ENCODE measurements at places on chromosomes 4 and X.

DNA sequence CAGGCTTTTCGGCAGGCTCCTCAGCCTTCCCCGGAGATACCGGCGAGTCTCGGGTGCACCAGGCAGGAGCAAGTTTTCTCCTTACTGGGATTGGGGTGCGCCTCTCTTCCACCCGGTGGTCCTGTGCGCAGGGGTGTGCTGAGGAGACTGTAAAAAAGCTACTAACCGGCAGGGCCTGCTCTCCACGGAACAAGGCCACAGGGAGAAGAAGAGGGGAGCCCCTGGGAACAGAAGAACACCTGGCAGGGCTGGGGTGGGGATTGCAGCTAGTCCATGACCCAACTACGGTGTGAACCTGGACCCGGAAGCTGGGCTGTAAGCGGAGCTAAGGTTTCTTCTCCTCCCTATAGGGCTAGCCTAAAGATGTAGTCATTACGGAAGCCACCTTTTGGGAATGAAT lies 17.7 kb upstream of the ZIC3 start:
- no peak for DNase-seq

DNA sequence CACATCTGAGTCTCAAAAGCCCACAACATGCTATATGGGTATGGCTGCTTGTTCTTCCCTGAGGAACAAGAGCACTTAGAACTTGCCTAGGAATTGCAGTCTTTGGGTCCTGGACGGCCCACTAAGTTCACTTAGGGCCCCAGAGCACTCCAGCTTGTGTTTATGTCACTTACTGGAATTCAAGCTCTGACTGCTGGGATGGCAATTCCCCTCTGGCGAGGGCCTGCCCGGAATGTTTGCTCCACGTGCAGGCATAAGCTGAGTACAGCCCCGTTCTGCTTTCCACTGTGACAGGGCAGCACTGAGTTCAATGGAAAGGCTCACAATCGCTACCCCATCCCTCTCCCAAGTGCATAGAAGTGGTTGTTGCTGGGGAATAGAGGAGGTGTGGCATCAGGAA lies 25.9 kb upstream of the RASSF6 start:
- DNase-seq: no peak

DNA sequence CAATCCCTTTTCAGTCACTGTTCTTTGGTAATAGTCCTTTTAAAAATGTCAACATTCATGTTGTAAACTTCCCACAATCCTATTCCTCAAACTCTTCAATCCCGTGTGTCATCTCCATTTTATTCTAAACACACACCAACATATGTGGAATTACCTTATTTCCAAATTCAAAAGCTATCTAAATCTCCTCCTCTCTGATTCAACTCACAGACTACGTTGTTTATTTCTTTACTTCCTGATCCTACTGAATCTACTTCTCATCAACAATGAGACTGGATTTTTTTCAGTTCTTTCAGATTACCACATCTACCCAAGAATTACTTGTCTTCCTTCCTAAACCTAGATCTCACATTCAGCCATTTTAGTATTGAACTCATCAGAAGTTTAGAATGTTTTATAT lies 188.2 kb downstream of the GABRB1 start:
- no peak for DNase-seq

- no peak for DNase-seq
These were observed 2.4 kb downstream of the PDLIM3 start for GRCh38 chr4:185532795-185533324.

- peak; percentile 32 for DNase-seq
These were observed 67.4 kb downstream of the CNGA2 start for GRCh38 chrX:151801980-151802379.

DNA sequence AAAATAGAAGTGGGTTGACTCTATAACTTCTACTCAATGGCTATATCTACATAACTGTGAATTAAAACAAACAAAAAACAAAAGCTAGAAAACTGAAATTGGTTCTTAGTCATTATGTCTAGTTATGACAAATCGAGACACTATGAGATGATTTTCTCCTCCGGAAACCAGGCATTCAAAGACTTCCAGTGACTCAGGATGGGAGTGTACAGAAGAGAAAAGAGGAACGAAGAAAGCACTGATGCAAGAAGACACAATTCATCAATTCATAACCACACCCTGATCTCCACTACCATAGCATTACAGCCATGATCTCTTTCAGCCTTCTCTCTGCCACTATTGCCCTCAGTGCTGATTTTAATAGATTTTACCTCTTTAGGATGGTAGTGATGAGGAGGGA lies 253.6 kb downstream of the CBLL2 start:
- no peak for DNase-seq

GRCh38 chr4:122224348-122224747 lies 72.2 kb downstream of the BLTP1 start:
- DNase-seq: no peak

- no peak for DNase-seq
These were observed 155.9 kb downstream of the KIT start for GRCh38 chr4:54813674-54814073.

DNA sequence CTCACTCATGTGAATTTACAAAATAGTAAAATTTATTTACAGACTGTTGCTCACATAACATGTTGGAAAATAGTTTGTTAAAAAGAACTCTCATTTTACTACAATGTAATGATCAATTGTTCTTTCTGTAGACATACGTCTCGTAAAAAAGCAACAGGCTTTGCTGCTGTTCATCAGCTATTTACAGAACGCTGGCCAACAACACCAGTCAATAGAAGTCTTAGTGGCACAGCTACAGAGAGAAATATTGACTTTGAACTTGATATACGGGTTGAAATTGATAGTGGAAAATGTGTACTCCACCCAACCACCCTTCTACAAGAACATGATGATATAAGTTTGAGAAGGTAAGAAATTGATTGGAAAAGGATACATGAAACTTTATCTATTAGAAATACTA lies 47.6 kb upstream of the ADAD1 start:
- no peak for DNase-seq

DNA sequence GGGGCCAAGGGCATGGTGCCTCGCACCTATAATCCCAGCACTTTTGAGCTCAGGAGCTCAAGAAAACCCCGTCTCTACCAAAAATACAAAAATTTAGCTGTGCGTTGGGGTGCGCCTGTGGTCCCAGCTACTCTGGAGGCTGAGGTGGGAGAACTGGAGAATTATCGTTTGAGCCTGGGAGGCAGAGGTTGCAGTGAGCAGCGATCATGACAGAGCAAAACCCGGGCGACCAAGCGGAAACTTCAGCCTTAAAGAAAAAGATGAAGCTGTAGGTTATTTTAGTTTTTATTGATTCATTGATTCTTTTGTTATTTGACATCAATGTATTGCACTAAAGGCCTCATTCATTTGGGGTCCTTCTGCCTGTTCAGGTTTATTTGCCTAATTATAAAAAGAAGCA lies 5.4 kb downstream of the TMPRSS11F start:
- DNase-seq: no peak

DNA sequence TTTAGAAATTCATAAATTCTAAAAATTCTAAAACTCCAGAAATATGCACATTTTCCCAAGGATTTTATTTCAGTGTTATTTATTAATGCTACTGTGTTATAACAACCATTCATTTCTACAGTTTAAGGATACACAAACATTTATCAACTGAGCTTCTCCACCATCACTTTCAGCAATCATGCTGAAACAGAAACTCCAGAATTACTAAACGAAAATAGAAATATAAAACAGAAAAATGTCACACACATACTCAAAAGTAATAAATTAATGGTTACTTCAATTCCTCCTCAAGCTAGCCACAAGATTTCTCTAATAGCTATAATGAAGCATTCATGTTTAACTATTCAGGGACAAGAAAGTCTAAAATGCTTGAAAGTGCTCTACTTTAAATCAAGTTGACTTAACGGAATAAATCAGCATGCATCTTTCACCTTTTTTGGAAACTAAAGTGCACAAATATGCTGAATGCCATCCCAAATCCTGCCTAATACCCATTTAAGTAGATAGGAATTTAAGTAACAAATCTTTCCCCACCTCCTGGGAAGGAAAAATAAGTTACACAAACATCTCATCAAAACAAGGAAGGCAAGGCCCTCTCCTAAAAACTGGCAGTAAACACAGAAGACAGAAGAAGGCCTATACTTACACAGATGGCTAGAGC lies 563 bp downstream of the FAM13A start:
- DNase-seq: no peak

- DNase-seq: no peak
These were observed 63.8 kb upstream of the TAPT1 start for GRCh38 chr4:16289897-16290554.

DNA sequence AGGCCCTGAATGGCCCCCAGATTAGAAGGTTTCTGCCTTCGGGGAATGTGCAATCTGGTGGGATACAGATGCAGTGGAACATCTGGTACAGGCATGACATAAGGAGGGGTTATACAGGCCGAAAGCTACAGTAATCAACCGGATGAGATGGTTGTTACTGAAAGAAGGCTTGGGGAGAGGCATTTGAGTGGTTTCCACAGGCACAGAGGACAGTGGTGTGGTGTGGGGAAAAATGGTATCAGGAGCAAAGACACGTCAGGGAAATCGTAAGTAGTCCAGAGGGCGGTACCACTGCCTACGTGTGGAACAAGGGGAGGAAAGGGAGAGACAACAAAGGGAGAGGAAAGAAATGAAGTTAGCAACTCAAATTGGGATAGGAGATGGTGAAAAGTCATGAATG lies 3.0 kb downstream of the PDLIM3 start:
- DNase-seq: peak; percentile 83

DNA sequence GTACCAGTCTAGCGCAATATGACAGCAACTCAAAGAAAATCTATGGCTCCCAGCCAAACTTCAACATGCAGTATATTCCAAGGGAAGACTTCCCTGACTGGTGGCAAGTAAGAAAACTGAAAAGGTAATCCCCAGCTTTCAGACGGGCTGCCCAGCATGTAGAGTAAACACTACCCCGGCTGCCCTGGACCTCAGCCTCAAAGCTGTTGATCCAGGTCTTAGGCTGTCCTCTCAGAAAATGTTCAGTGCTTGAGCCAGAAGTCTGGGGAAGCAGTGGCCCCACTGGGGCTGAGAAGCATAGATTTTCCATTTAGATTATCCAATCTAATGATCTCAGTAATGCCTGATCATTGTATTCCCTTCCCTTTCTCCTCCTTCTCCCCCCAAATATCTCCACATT lies 21.9 kb downstream of the BMX start:
- no peak for DNase-seq

GRCh38 chr4:109928327-109929045 lies 15.8 kb downstream of the EGF start:
- DNase-seq: no peak

GRCh38 chr4:37762991-37763368 lies 63.5 kb upstream of the PGM2 start:
- no peak for DNase-seq

DNA sequence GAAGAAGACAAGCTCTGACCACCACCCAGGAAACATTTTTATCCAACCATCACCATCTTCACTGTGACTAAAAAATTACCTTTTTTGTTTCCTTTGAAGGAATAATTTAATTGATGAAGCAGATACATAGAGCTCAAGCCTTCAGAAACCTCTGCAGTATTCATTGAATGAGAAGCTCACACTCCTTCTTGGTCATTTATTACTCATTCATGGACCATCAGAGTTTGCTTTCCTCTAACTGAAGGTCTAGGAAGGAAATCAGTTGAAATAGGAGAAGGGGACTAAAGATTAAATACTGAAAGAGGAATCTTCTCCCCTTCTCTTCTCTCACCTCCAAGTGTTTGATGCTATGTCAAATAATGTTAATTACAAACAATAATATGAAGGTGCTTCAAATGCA lies 290.6 kb upstream of the KLF3 start:
- no peak for DNase-seq

GRCh38 chr4:110636171-110636679 lies 13.3 kb upstream of the PITX2 start:
- DNase-seq: no peak

DNA sequence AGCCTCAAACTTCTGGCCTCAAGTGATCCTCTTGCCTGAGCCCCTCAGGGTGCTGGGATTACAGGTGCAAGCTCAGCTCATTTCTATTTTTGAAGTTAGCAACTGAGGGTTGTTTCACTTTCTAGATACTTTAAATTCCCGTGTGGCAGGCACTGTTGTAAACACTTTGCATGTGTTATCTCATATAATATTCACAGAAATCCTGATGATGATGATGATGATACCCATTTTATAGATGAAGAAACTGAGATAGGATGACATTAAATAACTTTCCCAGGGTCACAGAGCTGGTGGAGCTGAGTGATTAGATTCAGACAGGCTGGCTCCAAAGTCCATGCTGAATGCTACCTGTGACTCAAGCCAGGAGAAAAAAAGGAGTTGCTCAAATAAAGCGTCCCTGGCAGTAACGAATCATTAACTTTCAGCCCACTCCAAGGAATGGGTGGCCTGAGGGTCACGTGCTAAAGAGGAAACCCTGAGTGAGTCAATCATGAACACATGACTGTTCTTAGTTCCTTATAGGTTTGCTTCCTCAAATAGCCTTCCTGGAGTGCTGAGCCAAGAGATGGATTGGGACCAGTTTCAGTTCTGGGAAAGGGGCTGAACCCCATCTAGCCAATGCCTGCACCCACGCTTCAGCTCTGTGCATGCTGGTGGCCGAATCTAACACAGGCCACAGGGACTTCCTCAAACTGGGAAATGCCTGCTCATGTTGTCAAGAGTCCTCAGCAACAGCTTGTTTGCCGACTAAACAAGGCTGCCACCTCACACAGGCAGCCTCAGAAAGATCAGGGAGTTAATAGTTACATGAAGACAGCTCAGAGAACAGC lies 52.8 kb downstream of the RBM47 start:
- DNase-seq: peak; percentile 88

DNA sequence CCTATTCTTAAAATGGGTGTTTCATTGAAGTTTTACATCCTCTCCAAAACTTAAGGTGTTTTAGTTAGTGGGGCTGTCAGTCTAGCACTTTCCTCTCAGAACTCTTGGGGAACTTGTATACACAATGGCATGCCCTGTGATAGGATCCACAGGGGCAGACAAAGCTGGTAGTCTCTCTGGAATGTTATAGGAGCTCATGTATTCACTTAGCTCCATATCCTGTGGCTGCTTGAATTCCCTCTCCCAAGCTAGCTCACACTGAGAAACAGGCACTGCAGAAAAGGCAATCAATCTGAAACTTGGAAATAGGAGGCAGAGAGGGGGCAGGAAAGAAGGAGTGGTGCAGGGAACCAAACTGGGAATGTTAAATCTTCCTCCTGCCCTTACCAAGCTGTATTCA lies 26.3 kb upstream of the ARMCX2 start:
- DNase-seq: no peak

DNA sequence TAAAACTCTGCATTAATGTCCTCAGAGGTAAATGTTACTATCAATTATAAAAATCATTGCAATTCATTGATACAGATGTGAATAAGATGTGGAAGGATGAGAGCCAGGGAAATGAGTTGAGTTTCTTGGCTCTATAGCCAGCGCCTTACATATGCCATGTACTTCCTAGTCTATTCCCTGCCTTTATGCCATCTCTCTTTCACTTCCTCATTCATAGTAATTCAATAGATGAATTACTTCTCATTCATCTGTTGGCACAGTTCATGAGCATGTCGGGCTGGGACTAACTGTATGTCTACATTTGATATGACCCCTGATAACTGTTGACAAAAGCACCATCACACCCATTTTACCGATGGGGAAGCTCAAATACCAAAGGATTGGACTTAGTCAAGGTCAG lies 55.7 kb downstream of the LNX1 start:
- no peak for DNase-seq
